ENCODE measurements at places on chromosomes 7 and 10.

GRCh38 chr10:102403115-102403514 lies 7.6 kb downstream of the NFKB2 start:
- no peak for DNase-seq

GRCh38 chr7:136275794-136276193 lies 298.6 kb upstream of the MTPN start:
- DNase-seq: no peak

- no peak for DNase-seq
These were observed 5.2 kb downstream of the CHN2 start for GRCh38 chr7:29199776-29200175.

GRCh38 chr7:113306302-113306701 lies 187.9 kb upstream of the SMIM30 start:
- DNase-seq: no peak

- no peak for DNase-seq
These were observed 171.5 kb downstream of the DIP2C start for GRCh38 chr10:517872-518475.

GRCh38 chr7:133859871-133860450 lies 267.2 kb upstream of the LRGUK start:
- DNase-seq: no peak

DNA sequence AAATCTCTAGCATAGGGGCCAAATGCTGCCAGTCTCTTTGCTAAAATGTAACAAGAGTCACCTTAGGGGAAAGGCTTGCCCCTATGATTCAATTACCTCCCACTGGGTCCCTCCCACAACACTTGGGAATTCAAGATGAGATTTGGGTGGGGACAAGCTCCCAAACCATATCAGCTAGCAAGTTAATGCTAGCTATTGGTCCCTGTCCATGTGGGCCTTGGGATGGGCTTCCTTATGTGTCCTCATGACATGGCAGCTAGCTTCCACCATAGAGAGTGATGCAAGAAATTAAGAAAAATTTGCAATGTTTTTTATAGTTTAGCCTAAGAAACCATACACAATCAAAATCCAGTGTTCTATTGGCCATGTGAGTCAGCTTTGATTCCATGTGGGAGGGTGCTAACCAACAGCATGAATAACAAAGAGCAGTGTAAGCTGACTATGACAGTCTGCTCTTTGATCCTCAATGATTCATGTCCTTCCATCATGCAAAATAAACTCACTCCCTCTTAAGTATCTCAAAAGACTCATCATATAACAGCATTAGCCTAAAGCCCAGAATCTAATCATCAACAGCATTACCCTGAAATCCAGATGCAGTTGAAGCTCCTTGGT lies 21.7 kb upstream of the ZNF365 start:
- DNase-seq: no peak

DNA sequence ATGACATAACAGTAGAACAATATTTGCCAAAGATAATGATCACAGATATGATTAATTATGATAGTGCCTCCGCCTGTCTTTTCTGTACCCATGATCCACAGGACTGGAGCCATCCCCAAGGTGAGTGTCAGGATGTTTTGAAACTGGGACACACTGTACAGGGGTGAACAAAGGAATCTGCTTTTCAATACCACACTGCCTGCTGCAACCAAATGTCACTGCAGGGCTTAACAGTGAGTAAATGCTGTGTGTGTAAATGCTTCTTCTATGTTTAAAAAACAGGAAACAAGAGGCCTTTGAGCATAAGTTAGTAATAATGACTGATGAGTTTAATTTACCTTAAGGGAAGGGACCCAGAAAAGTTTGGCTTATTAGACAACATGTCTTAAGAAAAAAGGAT lies 65.2 kb downstream of the HBP1 start:
- no peak for DNase-seq

DNA sequence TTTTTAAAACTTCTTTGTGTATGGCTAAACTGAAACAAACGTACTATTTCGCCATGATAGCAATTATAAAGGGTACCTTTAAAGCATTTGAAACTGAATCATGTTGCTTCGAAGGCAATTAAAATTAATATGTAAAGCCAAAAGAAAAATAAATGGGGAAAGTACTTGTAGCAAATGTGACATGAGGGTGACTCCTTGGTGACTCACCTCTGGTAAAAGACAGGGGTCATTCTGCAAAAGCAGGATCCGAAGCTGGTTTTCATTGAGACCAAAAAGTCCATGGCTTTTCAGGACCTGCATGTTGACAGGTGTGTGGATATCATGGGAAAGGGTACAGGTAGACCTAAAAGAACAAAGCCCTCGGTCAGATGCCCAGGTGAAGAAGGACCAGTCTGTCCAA lies 1.5 kb downstream of the ZC3HAV1L start:
- DNase-seq: no peak

GRCh38 chr7:117216010-117216409 lies 106.8 kb downstream of the WNT2 start:
- DNase-seq: no peak

DNA sequence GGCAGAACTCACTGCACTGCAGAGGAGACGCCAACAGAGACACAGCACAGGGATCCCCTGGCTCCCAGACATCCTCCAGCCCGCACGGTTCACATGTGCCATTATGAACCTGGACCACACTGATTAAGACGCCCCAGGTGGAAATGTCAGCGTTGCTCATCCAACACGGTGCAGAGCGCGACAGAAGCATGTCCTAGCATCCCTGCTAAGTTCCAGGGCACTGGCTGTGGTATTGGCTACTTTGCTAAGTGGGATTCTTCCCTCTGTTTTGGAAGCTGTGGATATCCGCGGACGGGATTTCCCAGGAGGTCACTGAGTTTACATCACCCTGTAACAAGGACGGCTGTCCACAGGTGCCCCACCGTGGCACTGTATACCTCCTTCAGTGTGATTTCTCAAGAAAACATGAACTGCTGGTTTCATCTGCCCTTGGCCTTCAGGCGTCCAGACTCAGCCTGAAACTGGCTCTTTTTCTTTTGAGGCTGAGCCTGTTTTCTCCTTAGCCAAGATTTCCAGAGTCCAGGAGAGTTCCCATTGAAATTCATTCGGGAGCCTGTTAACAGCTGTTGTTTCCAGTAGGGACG lies 324.0 kb downstream of the WDR37 start:
- no peak for DNase-seq
